ENCODE measurements at places on chromosomes 2 and 18. TPM values are rescaled to one million over a fixed set of nuclear protein-coding genes. Genes with fewer than 3 reads are reported as not detected.

Gene RGPD3
- 0.20 TPM for total RNA-seq

DNA sequence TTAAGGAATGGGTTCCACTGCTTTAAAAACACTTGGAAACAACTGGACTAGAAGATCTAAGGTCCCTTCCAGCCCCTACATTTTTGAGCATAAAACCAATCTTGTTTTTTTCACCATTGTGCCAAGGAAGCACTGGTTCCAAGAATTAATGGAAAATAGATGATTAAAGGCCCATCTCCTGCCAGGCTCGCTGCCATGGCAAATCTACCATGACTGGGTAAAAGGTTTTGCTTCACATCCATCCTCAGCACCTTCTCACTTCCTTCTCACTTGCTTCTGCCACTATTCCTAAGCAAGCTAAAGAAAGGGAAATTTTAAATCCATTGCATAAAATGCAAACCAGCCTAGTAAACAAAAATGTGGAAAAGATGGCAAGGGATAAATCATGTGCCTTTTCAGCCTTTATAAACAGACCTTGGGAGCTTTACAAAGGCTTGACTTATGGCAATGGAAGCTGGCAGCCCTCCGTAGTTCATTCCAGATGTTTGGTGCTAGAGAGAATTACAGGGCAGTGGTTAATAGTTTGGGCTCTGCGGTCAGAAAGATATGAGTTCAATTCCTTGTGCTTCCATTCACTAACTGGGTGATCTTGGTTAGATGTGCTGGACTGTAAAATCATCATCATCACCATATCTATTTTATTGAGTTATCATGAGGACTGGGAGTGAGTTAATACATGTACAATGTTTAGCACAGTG lies 27.0 kb upstream of the ST3GAL5 start:
- H3K36me3 ChIP-seq, result no peaks in the 10 kb centered on the region
- H3K27me3 ChIP-seq, result peaks cover 4% of the 10 kb centered on the region
- no peak overlapping the region for H3K4me3 ChIP-seq
- H3K4me1 ChIP-seq, result no peaks in the 10 kb centered on the region
- no peak overlapping the region for H3K27ac ChIP-seq

- H3K36me3 ChIP-seq, result no peaks in the 10 kb centered on the region
- no peak for DNase-seq
- peaks cover 2% of the 10 kb centered on the region for H3K27me3 ChIP-seq
- no peaks in the 10 kb centered on the region for H3K4me1 ChIP-seq
- no peak overlapping the region for H3K27ac ChIP-seq
- no peak overlapping the region for H3K4me3 ChIP-seq
These were observed 140.5 kb downstream of the ST6GAL2 start for GRCh38 chr2:106745468-106745867.

GRCh38 chr18:23586249-23587196 lies at the start of gene NPC1:
Gene NPC1, minus strand, starts transcription at chr18:23586506. Its CDS starts 163 bp downstream, at chr18:23586343.
- peak within 1 kb of the TSS; percentile 92 for H3K4me3 ChIP-seq
- H3K27ac ChIP-seq, result peak within 1 kb of the TSS; percentile 92
- H3K27me3 ChIP-seq, result peaks cover 1% of the 10 kb centered on the region
- DNase-seq, result peak; percentile 94
- H3K4me1 ChIP-seq, result peaks cover 43% of the 10 kb centered on the region

- DNase-seq, result no peak
- H3K36me3 ChIP-seq, result no peaks in the 10 kb centered on the region
- no peaks in the 10 kb centered on the region for H3K4me1 ChIP-seq
- H3K27me3 ChIP-seq, result peaks cover 9% of the 10 kb centered on the region
- no peak overlapping the region for H3K4me3 ChIP-seq
These were observed 39.3 kb upstream of the SLC35G4 start for GRCh38 chr18:11570073-11570588.
